WTC11 (cell line): ENCODE measurements at places on chromosomes 3 and 15. TPM values are rescaled to one million over a fixed set of nuclear protein-coding genes. Genes with fewer than 3 reads are reported as not detected.
A peak's percentile ranks its signal among the peaks of the same experiment; 100 is the strongest.

- H3K4me3 ChIP-seq, result no peak overlapping the region
- H3K4me1 ChIP-seq, result peaks cover 22% of the 10 kb centered on the region
- no peak for DNase-seq
Observed at GRCh38 chr3:32551087-32551486, 19.6 kb downstream of the DYNC1LI1 start.

DNA sequence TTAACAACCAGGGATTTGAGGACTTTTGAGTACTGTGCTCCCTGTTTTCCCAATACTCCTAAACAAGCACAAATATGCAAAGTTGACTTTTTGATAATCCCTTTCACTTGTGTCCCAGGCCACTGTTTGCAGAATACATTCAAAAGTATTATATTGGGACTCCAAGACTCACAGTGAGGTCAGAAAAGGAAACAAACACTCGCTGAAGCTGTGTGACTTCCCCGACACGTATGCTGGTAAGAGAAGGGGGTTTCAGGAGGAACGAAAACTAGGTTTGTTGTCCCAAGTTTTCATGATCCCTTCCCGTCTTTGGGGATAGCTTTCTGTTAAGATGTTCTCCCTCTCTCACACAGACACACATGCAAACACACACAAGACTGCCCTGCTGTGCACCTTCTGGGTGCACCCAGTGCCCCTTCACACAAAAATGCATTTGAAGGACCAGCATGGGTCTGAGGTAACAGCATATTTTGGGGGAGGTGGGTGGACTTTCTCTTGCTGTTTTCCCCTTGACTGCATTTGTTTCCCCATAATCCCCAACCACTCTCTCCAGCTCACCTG, 225.2 kb upstream of the PRICKLE2 start:
- no peak for DNase-seq
- H3K4me3 ChIP-seq, result no peak overlapping the region
- no peak overlapping the region for H3K27ac ChIP-seq

GRCh38 chr3:194346621-194347020, 4.5 kb downstream of the CPN2 start:
- no peaks in the 10 kb centered on the region for H3K4me1 ChIP-seq
- H3K4me3 ChIP-seq, result no peak overlapping the region
- H3K36me3 ChIP-seq, result no peaks in the 10 kb centered on the region
- no peak for DNase-seq

GRCh38 chr15:96737408-96737807, 406.9 kb downstream of the NR2F2 start:
- no peak overlapping the region for H3K4me3 ChIP-seq
- H3K4me1 ChIP-seq, result peaks cover 22% of the 10 kb centered on the region
- no peak for DNase-seq
- no peaks in the 10 kb centered on the region; the same call in 1 of the 2 replicates for H3K27me3 ChIP-seq

DNA sequence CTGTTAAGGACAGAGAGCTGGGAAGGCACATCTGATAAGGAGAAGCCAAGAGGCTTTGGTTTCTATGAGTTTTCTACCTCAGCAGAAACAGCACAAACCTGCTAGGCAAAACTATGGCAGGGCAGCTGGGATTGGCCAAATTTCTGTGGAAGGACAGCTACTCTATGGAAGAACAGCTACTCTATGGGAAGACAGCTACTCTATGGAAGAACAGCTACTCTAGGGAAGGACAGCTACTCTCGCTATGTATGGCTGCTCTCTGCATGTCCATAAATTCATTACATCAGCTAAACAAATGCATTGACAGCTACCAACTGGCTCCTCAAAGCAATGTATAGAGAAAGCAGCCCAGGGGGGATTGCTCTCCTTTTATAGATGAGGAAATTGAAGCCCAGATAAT, 24.8 kb downstream of the MASP1 start:
- H3K4me3 ChIP-seq, result no peak overlapping the region
- no peak overlapping the region for H3K27ac ChIP-seq
- peaks cover 2% of the 10 kb centered on the region; the same call in 1 of the 2 replicates for H3K27me3 ChIP-seq
- peaks cover 23% of the 10 kb centered on the region for H3K36me3 ChIP-seq
- no peak for DNase-seq
- peaks cover 16% of the 10 kb centered on the region for H3K4me1 ChIP-seq

DNA sequence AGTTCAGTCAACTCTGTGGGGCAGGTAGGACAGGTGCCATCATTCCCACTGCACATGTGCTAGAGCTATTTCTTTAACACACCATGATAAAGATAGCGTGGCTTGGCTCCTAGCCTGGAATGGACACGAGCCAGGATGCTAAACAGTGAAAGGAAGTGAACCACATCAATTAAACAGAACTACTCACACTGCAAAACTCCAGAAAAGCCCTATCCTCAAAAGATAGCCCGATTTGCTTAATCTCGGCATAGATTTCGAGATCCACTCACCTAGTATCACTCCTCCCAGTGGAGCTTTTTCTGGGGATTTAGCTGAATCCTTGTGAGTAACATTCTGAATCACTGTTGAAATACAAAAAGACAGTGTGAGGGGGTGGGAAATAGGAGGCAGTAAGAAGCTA, 118.0 kb downstream of the ABI3BP start:
- no peaks in the 10 kb centered on the region for H3K27me3 ChIP-seq
- H3K27ac ChIP-seq, result no peak overlapping the region
- H3K4me3 ChIP-seq, result no peak overlapping the region
- 0 out of 2 replicates have a peak, but pooled peaks cover 3% of the 10 kb centered on the region for H3K4me1 ChIP-seq

DNA sequence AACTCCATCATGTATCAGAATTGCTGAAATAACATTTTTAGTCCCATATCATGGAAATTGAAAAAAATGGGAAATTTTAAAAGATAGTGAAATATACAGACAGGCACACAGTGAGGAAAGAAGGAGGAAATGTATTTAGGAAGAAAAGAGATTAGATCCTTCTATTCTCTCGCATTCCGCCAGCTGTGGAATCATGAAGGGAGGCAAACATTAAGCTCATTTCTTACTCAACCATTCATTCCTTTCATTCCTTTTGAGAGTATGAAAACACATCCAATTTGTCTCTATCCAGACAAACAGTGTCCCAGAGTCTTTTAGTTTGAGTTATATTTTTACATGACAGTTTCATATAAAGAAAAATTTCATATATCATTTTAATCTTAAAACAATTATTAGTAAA, 52.5 kb upstream of the KCNMB2 start:
- H3K4me1 ChIP-seq, result peaks cover 31% of the 10 kb centered on the region
- no peak overlapping the region for H3K4me3 ChIP-seq
- no peaks in the 10 kb centered on the region for H3K27me3 ChIP-seq

- H3K27me3 ChIP-seq, result no peaks in the 10 kb centered on the region
- peaks cover 20% of the 10 kb centered on the region for H3K4me1 ChIP-seq
- H3K27ac ChIP-seq, result no peak overlapping the region
- H3K4me3 ChIP-seq, result no peak overlapping the region
- peaks cover 12% of the 10 kb centered on the region for H3K36me3 ChIP-seq
Observed at GRCh38 chr3:97235611-97236315, 421.4 kb downstream of the EPHA6 start.

GRCh38 chr3:81910244-81910852, 148.9 kb upstream of the GBE1 start:
- peaks cover 10% of the 10 kb centered on the region for H3K36me3 ChIP-seq
- H3K4me1 ChIP-seq, result peaks cover 16% of the 10 kb centered on the region
- peak; percentile 15 for DNase-seq
- H3K4me3 ChIP-seq, result no peak overlapping the region
- no peak overlapping the region for H3K27ac ChIP-seq

DNA sequence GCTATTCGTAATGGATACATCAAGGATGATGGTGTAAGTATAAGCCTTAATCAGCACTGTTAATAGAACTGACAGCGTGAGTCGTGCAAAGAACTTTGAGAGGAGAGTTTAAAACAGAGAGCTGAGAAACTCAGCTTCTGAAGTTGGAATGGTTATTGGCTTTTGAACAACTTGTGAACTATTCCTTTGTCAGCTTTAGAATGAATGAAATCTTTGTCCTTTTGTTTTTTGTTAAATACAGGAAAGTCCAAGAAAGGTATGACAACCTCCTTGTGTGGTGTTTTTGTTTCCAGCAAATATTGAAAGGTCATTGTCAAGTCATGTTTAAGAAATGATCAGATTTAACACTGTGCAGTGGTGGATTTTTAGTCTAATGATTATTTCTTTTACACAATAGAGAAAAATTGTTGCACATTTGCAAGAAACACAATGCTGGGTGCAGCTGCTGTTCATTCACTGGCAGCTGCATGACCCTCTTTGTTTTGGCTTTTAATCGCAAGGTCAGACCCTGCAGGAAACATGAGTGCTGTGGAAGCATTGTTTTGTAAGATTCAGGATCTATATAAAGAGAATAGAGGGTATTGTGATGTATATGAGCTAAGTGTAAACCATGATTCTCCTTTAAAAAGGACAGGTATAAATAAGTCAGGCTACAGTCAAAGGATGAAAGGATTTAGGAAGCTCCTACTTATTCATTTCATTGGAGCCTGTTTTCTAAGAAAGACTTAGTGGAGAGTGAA, 21.7 kb upstream of the ABHD10 start:
- peaks cover 63% of the 10 kb centered on the region for H3K4me1 ChIP-seq
- H3K27ac ChIP-seq, result no peak overlapping the region
- H3K4me3 ChIP-seq, result peak overlapping the region; percentile 12
- peaks cover 3% of the 10 kb centered on the region for H3K36me3 ChIP-seq
- H3K27me3 ChIP-seq, result peaks cover 33% of the 10 kb centered on the region

DNA sequence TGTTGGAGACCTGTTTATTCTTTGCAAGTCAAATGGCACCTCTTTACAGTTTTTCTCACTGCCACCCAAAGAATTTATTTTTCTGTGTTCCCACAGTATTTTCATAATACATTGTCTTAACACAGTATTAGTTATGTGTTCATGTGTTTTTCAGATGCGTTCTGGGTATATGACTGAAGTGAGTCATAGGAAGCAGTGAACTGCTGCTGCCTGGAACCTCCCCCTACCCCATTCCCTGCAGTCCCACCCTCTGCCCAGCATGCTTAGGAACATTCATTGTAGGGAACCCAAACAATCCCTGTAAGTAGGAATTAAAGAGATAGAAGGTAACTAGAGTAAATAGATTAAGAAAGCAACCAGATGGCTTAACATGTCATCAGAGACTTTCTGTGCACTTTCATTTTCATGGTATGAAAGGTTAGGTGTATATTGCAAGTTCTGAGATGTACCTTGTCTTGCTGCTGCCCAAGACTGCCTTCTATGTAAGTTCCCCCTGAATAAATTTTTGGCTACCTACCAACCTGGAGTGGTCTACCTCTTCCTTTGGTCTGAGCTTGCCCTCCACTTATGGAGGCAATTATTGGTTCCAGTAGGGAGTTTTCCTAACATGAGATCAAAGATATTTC, 21.9 kb upstream of the SQOR start:
- H3K36me3 ChIP-seq, result no peaks in the 10 kb centered on the region
- DNase-seq, result no peak
- no peak overlapping the region for H3K27ac ChIP-seq
- no peaks in the 10 kb centered on the region for H3K27me3 ChIP-seq
- no peaks in the 10 kb centered on the region for H3K4me1 ChIP-seq
- H3K4me3 ChIP-seq, result no peak overlapping the region

GRCh38 chr3:35651851-35652250, 12.5 kb downstream of the ARPP21 start:
- no peak overlapping the region for H3K4me3 ChIP-seq
- no peaks in the 10 kb centered on the region for H3K36me3 ChIP-seq
- DNase-seq, result no peak
- H3K27me3 ChIP-seq, result no peaks in the 10 kb centered on the region

DNA sequence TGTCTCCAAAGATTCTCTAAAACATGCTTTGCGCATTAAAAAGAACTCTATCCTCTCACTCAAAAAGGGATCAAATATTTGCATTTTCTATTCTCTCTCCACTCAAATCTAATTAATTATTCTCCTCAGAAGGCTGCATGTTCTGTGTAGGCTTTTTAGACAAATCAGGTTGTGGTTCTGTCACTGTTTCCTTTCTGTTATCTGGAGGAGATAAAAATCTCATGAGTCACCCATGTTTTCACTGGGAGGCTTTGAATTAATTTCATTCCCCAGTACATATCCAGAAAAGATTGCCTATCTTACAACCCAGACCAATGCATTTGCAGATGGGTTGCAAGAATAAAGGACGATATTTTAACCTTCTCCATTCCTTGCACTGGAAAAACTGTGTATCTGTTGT, 446.5 kb downstream of the GRM7 start:
- H3K36me3 ChIP-seq, result no peaks in the 10 kb centered on the region; the same call in 1 of the 2 replicates
- no peak for DNase-seq
- no peaks in the 10 kb centered on the region for H3K27me3 ChIP-seq
- H3K4me1 ChIP-seq, result peaks cover 15% of the 10 kb centered on the region
- H3K4me3 ChIP-seq, result no peak overlapping the region

GRCh38 chr15:81120069-81120468, 14.0 kb upstream of the CFAP161 start:
- 0 out of 2 replicates have a peak, but pooled peaks cover 2% of the 10 kb centered on the region for H3K4me1 ChIP-seq
- H3K27me3 ChIP-seq, result peaks cover 34% of the 10 kb centered on the region
- H3K36me3 ChIP-seq, result peaks cover 8% of the 10 kb centered on the region
- H3K4me3 ChIP-seq, result no peak overlapping the region

- no peak for DNase-seq
- H3K4me1 ChIP-seq, result peaks cover 5% of the 10 kb centered on the region
- H3K27ac ChIP-seq, result no peak overlapping the region
- H3K4me3 ChIP-seq, result no peak overlapping the region
Observed at GRCh38 chr3:124292329-124292728, 300.4 kb upstream of the ROPN1 start.

DNA sequence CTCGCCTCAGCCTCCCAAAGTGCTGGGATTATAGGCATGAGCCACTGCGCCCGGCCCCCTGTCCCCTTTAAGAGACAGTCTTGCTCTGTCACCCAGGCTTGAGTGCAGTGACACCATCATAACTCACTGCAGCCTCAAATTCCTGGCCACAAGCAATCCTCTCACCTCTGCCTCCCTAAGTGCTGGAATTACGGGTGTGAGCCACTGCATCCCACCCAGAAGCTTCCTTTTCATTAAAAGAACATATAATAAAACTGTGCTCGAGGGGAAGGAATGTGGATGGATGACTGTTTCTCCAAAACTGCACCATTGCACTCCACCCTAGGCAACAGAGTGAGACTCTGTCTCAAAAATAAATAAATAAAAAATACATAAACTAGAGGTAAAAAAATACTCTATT, 70.1 kb downstream of the NCEH1 start:
- no peak for DNase-seq
- H3K27ac ChIP-seq, result no peak overlapping the region
- H3K4me1 ChIP-seq, result no peaks in the 10 kb centered on the region

Gene CHRM5
- not detected in 3 replicates for total RNA-seq

Gene GOLGA6L7
- not detected in 3 replicates for total RNA-seq

Gene EPHA6
- total RNA-seq, result 2.1 to 3.5 TPM (median 3.3 TPM) in 3 replicates

Gene CX3CR1
- 0.07 to 0.37 TPM (median 0.11 TPM) in 3 replicates for total RNA-seq
